ENCODE measurements at places on chromosomes 12 and 14.

- DNase-seq, result no peak
Observed at GRCh38 chr12:112904571-112904970, 2.2 kb upstream of the OAS1 start.

DNA sequence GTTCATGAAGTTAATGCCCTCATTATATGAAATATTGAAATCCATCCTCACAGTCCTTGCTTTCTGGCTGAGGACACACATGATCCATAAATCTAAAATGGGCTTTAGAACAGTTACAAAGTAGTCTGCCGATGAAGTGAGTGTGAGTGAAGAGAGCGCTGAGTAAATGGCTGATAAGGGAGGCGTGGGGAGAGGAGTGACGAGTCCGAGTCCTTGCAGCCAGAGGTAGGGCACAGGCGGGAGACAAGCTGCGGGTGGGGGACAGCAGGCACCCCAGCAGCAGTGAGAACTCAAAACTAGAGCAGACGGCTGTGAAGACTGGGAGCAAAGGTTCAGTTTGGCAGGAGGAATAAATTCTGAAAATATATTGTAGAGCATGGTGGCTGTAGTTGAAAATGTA lies 140.1 kb upstream of the ATP2B1 start:
- no peak for DNase-seq

- DNase-seq, result no peak
Observed at GRCh38 chr14:96811265-96811664, 14.1 kb downstream of the VRK1 start.

- DNase-seq, result no peak
Observed at GRCh38 chr14:86331341-86331740, 801.4 kb downstream of the FLRT2 start.

- no peak for DNase-seq
Observed at GRCh38 chr14:105854600-105855245, 328.3 kb downstream of the TMEM121 start.

- no peak for DNase-seq
Observed at GRCh38 chr14:101056446-101056845, 152.9 kb upstream of the RTL1 start.

GRCh38 chr14:73753887-73754795 lies 40.0 kb upstream of the PNMA1 start:
- DNase-seq, result peak; percentile 11

DNA sequence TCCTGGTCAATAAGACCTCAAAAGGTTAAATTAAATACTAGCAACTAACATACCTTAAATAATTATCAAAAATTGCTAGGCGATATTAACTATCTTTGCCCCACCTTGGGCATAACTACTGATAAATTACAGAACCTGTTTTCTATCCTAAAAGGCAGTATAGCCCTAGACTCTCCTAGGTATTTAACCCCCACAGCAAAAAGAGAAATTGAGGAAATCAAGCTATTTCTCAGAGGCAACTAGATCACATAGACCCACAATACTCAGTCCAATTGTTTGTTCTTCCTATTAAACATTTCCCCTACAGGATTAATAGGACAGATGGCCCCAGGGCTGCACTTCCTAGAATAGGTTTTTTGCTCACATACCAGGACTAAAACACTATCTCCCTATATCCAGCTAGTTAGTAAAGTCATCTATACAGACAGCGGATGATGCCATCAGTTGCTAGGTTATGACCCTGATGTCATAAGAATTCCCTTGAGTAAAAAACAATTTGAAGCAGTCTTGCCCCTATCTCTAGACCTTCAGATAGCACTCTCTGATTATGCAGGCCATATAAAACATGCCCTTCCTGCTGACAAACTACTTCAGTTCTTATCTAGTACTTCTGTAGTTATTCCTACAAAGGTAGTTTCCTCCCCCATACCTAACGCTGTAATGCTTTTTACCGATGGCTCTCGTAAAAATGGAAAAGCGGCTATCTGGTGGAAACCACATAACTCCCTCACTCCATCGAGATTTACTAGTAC lies 118.4 kb downstream of the PPHLN1 start:
- DNase-seq, result no peak

DNA sequence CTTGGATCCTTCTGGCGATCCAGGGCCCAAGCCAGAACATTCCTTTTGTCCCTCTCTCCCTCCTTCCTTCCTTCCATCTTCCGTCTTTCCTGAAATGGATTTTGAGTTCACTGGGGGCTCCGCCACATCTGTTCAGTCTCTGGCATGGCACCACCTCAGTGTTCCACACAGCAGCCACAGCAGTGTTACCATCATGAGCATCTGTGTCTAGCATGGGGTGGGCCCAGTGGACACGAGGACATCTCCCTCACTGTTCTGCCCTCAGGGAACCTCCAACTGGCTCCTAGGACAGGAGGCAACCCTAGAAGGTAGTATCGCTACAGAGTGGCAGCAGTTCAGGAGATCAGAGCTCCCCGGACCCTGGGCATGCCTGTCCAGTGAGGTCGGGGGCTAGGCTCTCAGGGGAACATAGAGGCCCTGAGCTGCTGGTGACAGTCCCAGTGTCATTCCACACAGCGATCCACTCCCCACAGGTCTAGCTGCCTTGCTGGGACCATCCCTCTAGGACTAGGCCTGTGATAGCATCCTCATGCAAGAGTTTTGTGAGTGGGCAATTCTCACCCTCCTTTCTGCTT lies 59.0 kb downstream of the GALNT16 start:
- no peak for DNase-seq

DNA sequence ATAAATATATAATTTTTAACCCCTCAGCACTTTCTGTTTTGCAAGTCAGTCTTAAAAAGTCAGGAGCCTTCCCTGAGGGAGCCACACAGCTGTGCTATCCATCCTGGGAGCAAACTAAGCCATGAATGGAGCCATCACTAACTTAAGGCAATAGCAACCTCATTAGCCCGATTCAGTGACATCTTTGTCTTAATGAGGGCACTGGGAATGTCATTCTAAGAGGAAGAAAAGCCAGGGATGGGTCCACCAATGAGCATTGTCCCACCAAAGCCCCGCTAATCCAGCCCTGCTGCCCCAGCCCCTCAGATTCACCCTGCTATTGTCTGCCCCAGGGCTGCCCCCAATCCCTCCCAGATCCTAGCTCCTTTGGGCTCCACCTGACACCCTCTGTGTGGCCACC lies 19.5 kb downstream of the GSC start:
- DNase-seq, result no peak
